ENCODE measurements at places on chromosomes 7 and 10.

- DNase-seq, result no peak
Measured at GRCh38 chr10:63143987-63144386, 10.9 kb downstream of the NRBF2 start.

GRCh38 chr10:132697578-132698200 lies 88.3 kb downstream of the NKX6-2 start:
- peak; percentile 62 for DNase-seq

DNA sequence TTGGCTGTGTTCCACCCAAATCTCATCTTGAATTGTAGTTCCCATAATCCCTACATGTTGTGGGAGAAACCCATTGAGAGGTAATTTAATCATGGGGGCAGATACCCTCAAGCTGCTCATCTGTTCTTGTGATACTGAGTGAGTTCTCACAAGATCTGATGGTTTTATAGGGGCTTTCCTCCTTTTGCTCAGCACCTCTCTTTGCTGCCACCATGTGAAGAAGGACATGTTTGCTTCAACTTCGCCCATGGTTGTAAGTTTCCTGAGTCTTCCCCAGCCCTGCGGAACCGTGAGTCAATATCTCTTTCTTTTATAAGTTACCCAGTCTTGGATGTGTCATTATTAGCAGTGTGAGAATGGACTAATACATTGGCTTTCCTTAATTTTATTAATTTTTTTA lies 527.8 kb downstream of the MDFIC start:
- DNase-seq, result no peak

GRCh38 chr7:157854066-157854891 lies 517.5 kb downstream of the DNAJB6 start:
- no peak for DNase-seq

- no peak for DNase-seq
Measured at GRCh38 chr10:99784727-99785441, 2.4 kb downstream of the ABCC2 start.
